ENCODE measurements at places on chromosomes 4 and X.

DNA sequence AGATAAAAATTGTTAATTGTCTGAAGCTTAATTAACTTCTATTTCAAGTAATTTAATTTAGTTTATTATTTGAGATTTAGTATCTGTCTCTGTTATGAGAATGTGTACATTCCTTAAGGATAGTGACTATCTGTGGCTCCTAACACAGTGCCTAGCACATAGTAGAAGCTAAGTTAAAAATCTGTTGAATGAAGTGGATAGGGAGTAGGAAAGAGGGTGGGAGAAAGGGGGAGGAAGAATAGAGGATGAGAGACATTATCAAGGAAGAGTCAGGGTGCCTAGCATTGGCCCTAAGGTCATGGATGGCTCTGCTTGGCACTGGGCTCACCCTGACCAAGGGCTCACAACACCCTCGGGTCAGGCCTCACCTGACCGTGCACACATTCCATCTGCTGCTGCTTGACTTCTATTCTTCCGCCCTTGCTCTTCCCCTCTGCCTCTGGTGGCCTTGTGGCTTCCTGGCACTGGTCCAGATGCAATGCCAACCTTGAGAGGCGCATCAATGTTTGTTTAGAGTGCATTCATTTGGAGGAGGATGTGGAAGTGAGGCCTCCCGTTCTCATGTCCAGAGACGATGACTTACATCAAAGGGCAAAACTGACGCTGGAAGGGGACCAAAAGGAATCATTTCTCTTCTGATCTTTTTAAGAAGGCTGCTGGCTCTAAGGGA, 42.3 kb downstream of the TRIM2 start:
- DNase-seq = no peak

DNA sequence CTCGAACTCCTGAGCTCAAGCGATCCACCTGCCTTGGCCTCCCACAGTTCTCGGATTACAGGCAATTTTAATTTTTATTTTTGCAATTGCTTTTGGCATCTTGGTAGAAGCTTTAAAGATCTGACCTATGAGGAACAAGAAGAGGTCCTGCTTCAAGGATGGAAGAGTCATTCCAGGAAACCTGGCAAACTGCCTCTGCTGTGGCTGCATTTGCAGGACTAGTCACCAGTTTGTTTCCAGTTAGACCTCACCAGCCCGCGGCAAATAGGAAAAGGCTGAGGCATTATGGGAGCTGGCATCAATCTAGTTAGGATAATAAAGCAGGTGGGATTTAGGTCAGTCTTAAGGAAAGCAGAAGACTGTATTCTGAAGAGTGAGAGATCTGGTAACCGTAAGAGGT, 51.9 kb upstream of the LAS1L start:
- DNase-seq = peak; percentile 25

DNA sequence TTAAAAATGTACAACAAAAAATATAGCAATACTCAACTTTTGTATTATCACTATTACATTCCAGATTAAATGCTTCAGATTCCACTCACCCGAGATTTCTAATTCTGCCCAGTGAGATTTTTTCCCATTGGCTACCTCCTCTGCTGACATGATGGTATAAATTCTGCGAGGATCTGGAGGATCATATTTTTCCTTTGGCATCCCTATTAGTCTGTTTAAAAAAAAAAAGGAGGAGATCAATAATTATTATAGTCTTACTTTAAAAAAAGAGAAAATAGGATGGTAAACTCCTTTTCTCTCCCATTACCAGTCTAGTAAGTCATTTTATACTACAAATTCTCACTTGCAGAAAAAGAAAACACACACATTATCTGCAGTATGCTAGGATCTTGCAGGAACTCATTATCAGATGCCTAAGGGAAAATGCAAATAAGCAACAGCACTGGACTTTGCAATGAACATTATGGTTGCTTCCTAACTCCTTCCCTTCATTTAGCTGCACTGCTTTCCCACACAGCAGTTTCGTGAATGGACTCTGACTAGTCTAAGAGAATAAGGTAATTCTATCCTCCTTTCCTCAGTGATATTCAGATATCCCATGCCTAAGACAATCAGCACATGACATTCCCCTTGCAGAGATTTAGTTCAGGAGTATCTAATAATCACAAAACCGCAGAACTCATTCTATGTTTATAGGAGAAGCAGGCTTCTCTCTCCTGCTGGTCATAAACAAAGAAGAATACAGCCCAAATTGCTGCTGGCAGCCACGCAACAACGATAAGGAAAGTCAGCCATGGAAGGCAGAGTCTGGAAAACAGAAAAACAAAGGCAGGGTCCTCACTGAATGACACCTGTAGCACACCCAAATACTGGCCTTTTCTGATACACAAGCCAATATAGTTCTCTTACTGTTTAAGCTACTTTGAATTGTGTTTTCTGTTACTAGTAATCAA, 42.7 kb downstream of the CNOT6L start:
- no peak for DNase-seq

- DNase-seq = no peak
Observed at GRCh38 chr4:88610771-88611170, 18.5 kb downstream of the HERC3 start.

DNA sequence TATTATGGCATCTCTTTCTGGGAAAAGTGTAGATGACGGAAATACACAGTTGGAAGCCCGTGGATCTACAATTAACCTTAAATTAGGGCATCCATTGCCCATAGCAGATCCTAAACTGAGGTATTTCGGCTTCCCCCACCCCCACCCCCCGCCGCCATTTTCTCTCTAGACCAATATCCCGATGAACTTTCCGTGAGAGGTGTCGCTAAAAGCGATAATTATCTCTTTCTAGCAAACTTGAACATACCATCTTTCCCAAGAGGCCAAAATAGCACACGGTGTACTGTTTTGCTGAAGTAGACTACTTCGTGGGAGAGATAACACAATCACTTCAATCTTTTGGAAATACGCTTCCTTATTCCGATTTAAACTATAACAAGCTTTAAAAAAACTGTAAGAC, 554 bp downstream of the KLHL15 start:
- no peak for DNase-seq

DNA sequence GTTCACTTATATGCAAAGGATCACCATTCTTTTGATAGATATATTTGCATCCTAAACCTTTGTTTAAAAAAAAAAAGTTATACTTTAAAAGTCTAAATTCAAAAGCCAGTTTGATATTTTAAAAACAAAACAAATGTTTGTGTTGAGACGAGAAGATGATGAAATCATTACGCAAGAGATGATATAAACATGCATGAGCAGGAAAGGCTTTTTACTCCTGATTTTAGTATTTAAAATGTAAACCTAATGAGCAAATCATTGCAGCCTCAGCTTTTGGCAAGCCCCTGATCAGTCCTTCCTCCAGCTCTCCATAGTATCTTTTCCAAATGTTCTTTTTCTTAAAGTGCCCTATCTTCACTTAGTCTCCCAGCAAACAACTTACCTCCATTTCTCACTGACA, 115.6 kb downstream of the ARAP2 start:
- DNase-seq = no peak

- peak; percentile 72 for DNase-seq
Observed at GRCh38 chr4:751676-752075, 46.0 kb downstream of the PCGF3 start.

DNA sequence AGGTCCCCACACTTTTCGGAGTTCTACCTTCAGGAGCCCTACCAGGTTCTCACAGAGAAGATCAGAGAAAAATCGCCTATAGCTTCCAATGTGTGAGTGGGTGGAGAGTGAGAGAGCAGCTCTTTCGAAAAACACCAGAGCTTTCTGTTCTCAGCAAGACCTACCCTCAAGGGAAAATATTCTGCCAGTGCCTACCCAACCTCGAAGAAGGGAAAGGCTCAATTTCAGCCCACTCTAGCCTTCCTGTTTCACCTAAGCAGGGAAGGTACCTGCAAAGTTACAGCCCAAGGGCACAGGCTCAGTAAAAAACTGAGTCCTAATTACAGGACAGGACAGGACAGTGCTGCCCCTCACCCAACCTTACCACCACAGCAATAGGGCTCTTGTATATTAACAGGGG, 104.0 kb upstream of the WDR17 start:
- no peak for DNase-seq

GRCh38 chr4:25878676-25879075, 15.9 kb upstream of the SEL1L3 start:
- DNase-seq = no peak

GRCh38 chr4:152965611-152966010, 29.5 kb downstream of the FHDC1 start:
- no peak for DNase-seq

DNA sequence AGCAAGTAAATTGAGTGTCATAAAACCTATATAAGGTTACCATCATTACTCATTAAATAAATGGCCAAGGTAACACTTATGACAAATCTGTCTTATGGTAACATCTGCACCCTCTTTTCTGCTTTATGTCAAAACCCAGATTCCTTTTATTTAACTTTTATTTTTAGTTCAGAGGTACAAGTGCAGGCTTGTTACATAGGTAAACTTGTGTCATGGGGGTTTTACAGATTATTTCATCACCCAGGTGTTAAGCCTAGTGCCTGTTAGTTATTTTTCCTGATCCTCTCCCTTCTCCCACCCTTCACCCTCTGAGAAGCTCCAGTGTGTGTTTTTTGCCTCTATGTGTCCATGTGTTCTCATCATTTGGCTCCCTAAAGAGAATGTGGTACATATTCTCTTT, 930.7 kb downstream of the CCSER1 start:
- no peak for DNase-seq

- DNase-seq = no peak
Observed at GRCh38 chr4:140617499-140618248, 48.9 kb upstream of the UCP1 start.

- DNase-seq = peak; percentile 4
Observed at GRCh38 chrX:152926279-152926678, 28.4 kb downstream of the ZNF185 start.

GRCh38 chr4:152643153-152644035, 36.4 kb downstream of the TMEM154 start:
- no peak for DNase-seq

DNA sequence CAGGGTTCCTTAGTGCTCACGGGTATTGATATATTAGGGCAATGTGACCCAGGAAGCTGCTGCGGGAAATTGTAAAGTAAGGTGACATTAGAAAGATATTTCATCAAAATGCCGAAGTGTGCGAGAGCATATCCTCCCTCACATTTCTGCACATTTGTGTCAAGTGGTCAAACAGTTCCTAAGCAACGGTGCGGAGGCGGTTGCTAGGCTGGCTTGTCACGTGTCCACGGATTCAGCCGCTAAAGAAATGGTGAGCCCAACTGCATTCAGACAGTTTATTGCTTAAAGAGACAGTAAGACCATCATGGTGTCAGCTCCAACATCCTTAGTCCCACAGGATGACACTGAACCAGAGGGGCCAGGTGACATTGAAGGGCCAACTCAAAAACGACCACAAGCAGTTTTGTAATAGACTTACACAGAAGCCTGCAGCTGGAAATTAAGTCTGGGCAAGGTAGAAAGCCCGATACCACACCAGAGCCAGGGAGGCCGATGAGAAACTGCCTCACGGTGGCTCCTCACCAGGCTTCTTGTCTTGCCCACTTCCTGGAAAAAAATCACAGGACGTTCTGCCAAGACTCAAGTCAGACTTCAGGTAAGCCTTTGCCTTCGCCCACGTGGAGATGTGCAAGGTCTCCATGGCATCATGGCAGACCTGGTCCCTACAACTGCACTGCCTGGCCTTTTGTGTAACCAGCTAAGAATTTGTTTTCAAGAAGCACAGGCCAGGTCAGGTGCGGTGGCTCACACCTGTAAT, 50.4 kb downstream of the USP11 start:
- no peak for DNase-seq

DNA sequence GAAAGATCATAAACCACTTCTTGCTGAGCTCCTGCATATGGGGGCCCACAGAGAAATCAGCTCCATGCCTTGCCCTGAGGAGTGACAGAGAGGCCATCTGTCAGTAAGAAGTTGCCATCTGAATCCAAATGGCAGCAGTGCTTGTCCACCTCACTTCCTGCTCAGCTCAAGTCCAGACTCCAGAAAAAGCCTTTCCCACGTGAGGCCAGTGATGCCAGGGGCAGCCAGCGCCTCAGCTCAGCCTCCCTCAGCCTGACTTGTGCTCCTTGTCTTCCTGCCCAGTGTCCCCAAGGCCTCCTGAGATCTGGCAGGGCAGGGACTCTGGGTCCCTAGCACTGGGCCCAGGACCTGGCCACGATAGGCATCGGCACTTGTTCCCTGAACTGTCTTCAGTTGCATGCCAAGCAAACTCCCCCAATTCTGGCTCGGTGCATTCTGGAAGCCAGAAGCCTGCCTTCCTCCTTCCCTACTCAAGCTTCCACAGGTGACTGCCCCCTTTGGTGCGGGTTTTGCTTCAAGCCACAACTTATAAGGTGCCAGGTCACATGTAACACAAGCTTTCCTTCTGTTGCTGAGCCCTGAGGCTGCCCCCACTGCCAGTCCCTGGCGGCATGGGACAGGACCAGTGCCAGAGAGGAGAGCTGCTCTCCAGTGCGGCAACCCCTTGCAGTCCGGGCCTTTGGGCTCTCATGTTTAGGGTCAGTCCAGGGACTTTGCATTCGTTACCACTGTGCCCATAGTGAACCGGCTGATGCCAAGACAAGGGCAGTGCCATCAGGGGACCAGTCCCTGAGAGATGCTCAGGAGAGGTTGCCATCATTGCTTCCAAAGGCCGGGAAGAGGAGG, 2.2 kb downstream of the ZNF185 start:
- DNase-seq = no peak

DNA sequence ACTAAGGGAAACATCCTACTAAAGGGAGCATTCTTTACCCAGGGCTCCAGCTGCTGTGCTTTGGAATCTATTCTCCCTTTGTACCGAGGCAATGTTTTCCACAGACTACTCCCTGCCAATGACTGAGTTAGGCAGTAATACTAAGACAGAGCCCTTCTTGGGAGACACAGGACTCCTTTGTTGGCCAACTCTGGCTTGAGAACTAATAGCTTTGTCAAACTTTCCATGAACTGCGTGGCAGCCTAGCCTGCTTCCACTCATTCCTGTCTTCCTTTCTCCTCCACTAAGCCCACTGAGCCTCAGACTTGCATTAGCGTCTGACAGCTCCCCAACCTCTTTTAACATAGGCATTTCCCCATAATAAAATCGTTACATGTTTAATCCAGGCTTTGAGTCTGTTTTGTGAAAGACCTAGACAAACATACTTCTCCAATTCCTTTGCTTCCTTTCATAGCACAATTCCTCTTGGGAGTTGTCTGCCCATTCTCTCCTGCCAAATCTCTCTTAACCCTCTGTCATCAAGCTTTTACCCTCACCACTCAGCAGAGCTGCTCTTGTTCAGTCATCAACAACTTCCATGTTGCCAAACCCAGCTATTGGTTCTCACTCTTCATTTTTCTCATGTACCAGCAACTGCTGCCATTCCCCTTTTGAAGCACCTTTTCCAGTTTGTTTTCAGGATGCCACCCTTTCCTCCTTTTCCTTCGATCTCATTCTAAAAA, 300.3 kb upstream of the IGFBP7 start:
- no peak for DNase-seq

- DNase-seq = no peak
Observed at GRCh38 chr4:23888421-23889319, 1.2 kb downstream of the PPARGC1A start.

DNA sequence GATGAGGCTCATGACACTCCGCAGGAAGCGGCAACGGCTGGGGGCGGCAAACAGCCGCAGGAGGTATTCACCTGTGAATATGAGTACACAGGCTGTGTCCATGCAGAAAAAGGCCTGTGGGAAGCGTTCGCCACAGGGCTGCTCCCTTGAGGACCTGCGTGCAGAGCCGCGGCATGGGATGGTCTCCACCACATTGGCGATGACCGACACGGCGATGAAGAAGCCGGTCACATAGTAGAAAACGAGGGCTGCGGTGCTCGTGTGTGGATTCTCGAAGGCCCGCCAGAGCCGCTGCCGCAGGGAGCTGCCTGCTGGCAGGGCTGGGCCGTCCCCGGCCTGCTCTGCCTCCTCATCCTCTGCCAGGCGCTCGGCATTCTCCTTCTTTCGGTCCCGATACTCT, 2.2 kb downstream of the KCND1 start:
- no peak for DNase-seq

All from T1000 (cell line).